Osteocyte (in vitro differentiated cells): ENCODE measurements at places on chromosomes 12 and 14. TPM values are rescaled to one million over a fixed set of nuclear protein-coding genes. Genes with fewer than 3 reads are reported as not detected.

NRL gene
- total RNA-seq = 1.2 and 1.9 TPM in 2 replicates

VWF gene
- 0.13 and 0.31 TPM in 2 replicates for total RNA-seq

TAS2R42 gene
- total RNA-seq = not detected in 2 replicates

PPP1R1A gene
- not detected in 2 replicates for total RNA-seq

P2RX2 gene
- not detected in 2 replicates for total RNA-seq

- no peak for DNase-seq
These were observed 368.6 kb upstream of the CCDC196 start for GRCh38 chr14:66117600-66117999.

DNA sequence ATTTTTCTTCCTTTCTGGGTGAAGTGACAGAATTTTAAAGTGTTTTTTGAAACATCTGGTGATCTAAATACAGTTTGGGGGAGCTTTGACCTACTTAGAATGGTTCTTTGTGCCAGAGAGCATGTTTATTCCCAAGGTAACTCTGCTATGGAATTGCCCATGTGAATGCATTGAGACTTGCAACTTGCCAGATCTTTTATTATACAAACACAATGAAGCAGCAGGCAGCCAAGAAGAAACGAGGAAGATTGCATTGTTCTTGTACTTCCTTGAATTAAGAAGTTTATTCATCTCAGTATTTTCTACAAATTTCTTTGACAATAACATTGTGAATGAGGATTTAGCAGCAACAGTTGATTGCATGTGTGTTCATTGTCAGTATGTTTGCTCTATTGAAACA is 55.5 kb downstream of the FGD4 start:
- DNase-seq = no peak

GRCh38 chr14:58783792-58784511 is 146.2 kb downstream of the DACT1 start:
- DNase-seq = no peak

- no peak for DNase-seq
These were observed 7.0 kb upstream of the TINF2 start for GRCh38 chr14:24249230-24250021.

GRCh38 chr12:78146365-78146772 is 315.7 kb downstream of the NAV3 start:
- DNase-seq = no peak
